AG10803 (cell line): ENCODE measurements at places on chromosomes 4 and X.
A peak's percentile ranks its signal among the peaks of the same experiment; 100 is the strongest.

DNA sequence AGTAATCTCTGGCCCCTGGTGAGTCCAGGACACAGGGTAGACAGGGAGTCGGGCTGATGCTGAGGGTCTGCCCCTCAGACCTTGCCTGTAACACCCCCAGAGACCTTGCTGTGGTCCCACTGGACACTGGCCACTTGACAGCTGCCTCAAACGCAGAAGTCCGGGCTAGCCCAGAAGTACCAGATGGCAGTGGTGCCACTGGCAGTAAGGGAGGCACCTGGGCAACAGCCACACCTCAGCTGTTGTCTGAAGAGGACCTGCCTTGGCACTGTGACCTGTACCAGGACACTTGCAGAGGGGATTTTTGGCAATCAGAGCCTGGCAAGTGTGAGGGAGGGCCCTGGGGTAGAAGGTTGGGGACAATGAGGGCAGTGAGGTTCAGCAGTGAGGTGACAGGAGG is 63.3 kb upstream of the UXT start:
- DNase-seq: no peak

DNA sequence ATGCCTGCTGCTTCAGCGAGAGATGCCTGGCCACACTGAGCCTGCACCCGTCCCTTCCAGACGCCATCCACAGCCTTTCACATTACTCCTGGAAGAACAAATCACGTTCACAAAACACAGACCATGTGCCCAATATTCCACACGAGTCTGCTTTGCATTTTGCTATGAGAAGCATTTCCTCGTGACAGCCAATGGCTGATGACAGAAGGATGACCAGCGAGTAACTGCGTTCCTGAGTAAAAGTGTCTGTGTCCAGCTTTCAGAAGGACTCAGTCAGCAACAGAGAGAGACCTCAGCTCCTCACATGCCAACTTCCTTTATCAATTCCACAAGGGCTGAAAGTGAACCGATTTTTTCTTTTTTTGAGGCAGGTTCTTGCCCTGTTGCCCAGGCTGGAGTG is 19.5 kb downstream of the NAT8L start:
- peak; percentile 19 for DNase-seq

- DNase-seq: no peak
These were observed 33.9 kb downstream of the MGARP start for GRCh38 chr4:139246166-139246565.

- DNase-seq: no peak
These were observed 141.6 kb downstream of the KCNIP4 start for GRCh38 chr4:21806991-21807390.

- no peak for DNase-seq
These were observed 19.1 kb downstream of the HAUS3 start for GRCh38 chr4:2222838-2223237.

- peak; percentile 78 for DNase-seq
These were observed 32.3 kb downstream of the RASL11B start for GRCh38 chr4:52894443-52894842.

GRCh38 chrX:16445166-16445752 is 204.7 kb upstream of the S100G start:
- DNase-seq: no peak

DNA sequence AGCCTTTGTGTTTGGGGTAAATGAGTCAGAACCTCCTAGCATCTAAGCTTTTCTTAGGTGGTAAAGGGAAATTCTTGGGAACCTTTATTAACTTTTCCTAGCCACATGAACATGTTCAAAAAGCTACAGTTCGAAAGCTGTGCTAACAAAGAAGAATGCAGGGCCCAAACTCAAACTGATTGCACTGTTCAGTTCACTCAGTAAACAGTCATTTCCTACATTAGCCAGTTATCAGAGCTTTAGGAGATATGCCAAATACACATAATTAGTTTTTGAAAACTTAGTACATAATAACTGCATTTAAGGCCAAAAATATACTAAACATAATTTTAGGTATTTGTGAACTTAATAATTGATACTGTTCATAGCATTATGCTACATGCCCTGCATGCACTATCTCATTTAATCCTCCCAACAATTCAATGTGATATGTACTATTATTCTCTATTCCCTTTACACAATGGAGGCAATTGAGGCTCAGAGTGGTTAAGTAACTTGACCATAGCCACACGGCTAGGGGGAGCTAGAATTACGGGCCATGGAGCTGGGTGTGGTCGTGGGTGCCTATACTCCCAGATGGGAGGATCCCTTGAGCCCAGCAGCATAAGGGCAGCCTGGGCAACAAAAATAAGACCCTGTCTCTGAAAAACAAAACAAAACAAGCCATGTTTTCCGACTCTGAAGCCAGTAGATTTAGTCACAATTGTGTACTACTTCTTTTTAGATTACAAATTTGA is 43.9 kb upstream of the PDGFRA start:
- DNase-seq: no peak

DNA sequence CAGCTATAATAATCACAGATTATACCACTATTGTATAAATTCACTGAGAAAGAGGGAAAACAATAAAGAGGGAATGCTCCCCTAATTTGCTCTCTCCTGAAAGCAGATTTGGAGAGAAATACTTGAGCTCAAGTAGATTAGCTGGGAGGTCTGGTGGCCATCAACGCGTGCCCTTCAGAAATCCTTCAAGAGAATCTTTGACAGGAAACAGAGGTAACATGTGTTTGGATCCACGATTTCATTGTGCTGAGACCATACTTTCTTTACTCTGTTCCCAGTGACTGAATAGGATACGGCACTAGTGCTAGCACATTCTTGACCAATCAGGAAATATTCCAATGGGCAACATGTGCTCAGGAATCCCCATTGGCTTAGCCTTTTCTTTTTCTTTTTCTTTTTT is 1395.3 kb downstream of the RAPGEF2 start:
- no peak for DNase-seq

GRCh38 chrX:72020204-72020603 is 109.6 kb downstream of the NHSL2 start:
- no peak for DNase-seq

GRCh38 chr4:3481783-3482393 is 18.8 kb downstream of the DOK7 start:
- DNase-seq: no peak

DNA sequence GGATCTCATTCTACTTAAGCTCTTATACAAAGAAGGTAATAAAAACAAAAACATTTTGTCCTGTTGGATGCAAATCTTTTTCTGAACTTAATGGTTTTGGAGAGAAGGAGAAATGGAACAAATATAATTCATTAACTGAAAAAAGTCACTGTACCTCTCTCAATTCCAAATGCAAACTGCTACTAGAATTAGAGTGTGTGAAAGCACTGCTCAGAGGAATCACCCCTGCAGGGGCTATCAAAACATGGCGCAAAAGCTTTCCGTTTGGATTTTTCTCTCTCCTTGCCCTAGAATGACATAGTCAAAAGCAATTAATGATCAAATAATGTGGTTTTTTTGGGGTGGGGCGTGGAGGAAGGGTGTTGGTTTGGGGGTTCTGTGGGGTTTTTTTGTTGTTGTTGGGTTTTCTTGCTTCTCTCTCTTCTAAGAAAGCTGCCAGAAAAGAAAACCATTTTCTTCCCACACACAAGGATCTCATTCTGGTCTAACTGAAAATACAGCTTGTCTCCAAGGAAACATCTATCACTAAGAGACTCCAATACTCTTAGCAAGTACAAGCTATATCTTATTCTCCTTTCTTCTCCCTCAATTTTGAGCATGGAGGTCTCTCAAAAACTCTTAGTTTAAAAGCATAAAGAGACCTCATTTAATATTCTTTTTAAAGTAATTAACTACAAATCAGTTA is 41.6 kb downstream of the USP46 start:
- DNase-seq: no peak

GRCh38 chr4:158316264-158316663 is 106.0 kb downstream of the TMEM144 start:
- peak; percentile 20 for DNase-seq

- no peak for DNase-seq
These were observed 299.2 kb downstream of the UNC5C start for GRCh38 chr4:95249426-95250021.

DNA sequence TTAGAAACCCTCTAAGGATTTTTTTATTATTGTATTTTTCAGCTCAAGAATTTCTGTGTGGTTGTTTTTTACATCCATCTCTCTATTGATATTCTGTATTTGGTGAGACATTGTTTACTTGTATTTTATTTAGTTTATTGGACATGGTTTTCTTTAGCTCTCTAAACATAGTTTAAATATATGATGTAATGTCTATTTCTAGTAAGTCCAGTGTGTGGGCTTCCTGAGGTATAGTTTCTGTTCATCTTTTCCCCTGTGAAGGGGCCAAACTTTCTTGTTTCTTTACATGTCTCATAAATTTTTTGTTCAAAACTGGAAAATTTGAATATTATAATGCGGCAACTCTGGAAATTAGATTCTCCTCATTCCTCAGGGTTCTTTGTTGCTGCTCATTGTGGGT is 28.2 kb upstream of the ATRX start:
- no peak for DNase-seq

GRCh38 chrX:107205770-107206696 is at the start of the genes DNAAF6 and NUP62CL:
Gene DNAAF6 (plus strand): TSS chrX:107206611. CDS start chrX:107212876, 6,265 bp downstream.
Gene NUP62CL (minus strand): TSS chrX:107206433. CDS start chrX:107175146, 31,287 bp downstream.
- DNase-seq: no peak

DNA sequence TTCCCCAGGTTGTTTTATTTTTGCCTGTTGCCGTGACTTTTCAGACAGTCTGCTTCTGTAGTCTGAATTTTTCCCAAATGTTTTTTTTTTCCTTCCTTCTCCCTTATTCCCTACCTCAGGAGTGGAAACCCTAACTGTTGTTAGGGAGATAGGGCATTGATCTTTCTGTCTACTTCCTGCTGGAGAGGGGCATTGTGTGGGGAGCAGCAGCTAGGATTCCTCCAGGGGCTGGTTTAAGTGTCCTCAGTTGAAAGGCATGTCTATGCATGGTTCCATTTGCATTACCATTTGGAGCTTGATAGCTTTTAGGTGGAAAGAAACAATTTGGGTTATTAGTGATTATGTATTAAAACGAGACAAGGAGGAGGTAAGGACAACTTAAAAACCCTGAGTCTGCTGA is 383.9 kb downstream of the DCAF12L2 start:
- DNase-seq: no peak

DNA sequence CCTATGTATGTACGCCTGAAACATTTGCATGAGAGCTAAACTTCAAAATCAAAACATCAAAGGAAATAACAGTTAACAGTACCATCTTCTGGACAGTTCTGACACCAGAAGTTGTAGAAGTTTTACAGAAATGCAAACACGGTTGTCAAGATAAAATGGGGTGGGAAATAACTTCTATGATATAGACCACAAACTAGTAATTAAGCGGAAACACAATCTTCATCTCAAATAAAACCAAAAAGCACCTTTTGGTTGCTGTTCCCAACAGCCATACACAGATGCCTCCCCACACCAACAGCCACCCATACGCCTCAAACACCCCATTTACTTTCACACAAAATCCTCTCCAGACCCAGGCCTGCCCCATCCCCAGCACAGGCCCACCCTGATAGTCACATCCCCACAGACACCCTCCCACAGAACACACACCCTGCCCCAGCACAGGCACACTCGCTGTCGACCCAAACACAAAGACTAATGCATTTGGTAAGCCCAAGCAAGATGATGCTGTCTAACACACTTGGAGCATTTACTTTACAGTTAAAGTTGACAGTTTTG is 64.3 kb downstream of the TAPT1 start:
- no peak for DNase-seq

DNA sequence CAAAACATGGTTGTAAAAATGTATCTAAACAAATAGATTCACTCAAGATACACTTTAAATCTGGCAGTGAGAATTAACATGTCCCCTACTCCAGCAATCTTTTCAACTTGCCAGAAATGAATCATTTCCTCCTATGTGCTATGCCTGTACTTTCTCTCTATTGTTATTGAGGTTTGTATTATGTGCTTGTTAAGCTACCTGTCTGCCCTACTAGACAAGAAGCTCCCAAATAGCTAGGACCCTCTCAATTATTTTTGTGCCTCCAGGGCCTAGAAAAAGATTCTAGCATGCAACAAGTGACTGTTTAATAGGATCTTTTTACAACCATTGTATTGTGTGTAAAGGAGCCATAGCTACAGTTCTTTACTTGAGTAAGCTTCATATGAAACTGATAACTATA is 3.5 kb upstream of the SAP30 start:
- DNase-seq: no peak

- DNase-seq: no peak
These were observed 6.0 kb downstream of the CXCL2 start for GRCh38 chr4:74092957-74093356.

GRCh38 chrX:124113621-124114600 is 152.4 kb downstream of the STAG2 start:
- no peak for DNase-seq

- peak; percentile 84 for DNase-seq
These were observed 51.2 kb downstream of the ZNF827 start for GRCh38 chr4:145887241-145887991.

- DNase-seq: no peak
These were observed 103.6 kb upstream of the TEX13D start for GRCh38 chrX:124228849-124229248.

DNA sequence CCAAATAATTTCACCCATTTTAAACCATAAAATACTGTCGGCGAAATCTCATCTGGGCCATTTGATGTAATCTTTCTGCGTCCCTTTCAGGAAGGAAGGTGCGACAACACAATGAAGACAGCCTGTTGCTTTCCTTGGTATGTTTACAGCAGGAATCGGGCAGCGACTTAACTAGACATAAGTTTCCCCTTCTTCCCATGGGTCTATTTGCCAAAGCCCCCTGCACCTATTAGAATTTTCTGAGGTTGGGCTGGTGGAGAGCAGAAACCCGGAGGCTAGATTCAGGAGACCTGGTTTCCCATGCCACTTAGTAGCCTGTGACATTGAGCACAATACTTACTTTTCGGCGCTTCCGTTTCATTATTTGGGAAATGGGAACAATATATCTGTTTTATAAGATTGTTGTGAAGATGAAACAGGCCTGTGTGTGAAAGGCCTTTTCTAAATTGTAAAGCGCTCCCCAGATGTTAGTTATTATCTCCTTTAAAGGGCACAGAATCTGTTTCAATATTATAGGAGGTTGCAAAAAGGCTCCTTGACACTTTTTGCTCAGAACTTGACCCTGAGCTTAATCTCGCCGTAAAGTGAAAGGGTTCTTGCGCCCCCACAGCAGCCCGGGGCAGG is 552 bp upstream of the AFF1 start:
- no peak for DNase-seq

GRCh38 chr4:27714073-27714472 is 853.4 kb downstream of the STIM2 start:
- no peak for DNase-seq

- DNase-seq: peak; percentile 14
These were observed 1.2 kb upstream of the ELF4 start for GRCh38 chrX:130111220-130112154.

DNA sequence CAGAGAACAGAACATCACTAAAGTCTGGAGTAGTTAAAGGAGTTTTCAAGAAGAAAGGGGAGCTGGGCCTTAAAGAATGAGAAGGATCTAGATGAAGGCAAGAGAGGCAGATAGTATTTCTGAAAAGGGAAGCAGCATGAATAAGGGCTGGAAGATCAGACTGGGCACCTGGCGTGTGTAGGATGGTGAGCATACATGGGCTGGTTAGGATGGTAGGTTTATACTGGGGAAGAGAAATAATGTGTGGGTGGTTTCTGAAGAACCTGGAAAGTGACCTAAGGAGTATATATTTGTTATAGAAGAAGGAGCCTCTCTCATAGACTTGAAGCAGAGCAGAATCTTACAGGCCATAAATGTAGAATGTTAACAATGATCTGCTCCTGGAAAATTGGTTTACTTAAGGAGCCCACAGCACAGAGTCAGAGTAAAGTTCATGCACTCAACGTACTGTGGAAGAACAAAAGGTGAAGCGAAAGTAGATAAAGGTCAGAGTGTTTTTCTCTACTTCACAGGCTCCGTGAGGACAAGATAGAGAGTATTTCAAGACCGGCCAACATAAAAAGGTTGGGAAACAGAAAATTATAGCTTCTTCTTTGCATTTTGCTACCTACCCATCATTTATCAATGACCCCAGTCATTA is 35.8 kb downstream of the MBNL3 start:
- no peak for DNase-seq

- no peak for DNase-seq
These were observed 79.2 kb downstream of the EFNB1 start for GRCh38 chrX:68908071-68908470.
